ENCODE measurements at places on chromosomes 3 and 15.

DNA sequence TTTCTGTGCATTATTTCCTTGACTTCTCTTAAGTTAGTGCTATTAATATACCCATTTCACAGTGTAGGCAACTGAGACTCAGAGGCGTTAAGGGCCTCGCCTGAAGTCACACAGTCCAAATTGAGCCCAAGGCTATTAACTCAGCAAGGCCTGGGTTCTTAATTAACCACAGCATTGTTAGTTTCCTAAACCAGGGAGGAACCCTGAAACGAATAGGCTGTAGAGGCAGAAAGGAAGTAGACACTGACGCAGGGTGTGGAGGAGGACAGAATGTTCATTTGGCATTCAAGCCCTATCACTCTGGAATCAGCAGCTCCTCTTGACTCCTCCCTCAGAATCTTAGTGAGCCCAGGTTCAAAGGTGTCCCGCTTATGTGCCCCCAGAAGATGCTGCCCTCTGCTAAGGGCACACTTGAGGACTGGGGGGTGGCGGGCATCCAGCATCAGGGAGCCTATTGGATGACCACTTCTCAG lies 13.9 kb downstream of the ARHGEF3 start:
- DNase-seq = no peak

- no peak for DNase-seq
Measured at GRCh38 chr3:102179326-102180177, 255.3 kb upstream of the ZPLD1 start.

GRCh38 chr3:108394563-108394962 lies 98.2 kb downstream of the HHLA2 start:
- DNase-seq = no peak

GRCh38 chr3:17035033-17035432 lies 150.3 kb downstream of the PLCL2 start:
- no peak for DNase-seq

DNA sequence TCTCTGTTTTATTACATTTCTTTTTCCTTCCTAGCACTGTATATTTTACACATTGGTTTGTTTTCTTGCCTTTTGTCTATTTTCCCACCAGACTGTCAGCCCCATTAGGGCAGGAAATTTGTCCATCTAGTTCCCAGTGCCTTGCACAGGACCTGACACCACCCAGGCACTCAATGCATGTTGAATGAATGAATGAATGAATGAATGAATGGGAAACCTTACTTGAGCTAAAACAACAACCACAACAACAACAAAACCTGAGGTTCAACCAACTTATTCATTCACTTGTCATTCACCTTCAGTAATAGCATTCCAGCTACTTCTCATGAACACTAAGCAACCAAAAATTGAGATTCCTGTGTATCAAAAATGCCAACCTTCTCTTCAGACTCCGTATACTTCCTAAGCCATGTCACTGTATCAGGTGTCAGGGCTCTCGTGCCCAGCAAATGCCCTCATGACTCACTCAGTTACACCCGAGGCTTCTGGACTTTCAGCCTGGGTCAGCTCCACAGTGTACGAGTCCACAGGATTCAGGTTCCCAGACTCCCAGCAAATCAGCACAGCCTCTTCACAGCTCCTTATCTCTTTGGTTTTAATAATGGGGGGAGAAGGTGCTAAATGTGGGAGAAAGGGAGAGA lies 37.3 kb downstream of the FSD2 start:
- DNase-seq = no peak

- DNase-seq = no peak
Measured at GRCh38 chr3:190809351-190809750, 53.1 kb downstream of the GMNC start.

DNA sequence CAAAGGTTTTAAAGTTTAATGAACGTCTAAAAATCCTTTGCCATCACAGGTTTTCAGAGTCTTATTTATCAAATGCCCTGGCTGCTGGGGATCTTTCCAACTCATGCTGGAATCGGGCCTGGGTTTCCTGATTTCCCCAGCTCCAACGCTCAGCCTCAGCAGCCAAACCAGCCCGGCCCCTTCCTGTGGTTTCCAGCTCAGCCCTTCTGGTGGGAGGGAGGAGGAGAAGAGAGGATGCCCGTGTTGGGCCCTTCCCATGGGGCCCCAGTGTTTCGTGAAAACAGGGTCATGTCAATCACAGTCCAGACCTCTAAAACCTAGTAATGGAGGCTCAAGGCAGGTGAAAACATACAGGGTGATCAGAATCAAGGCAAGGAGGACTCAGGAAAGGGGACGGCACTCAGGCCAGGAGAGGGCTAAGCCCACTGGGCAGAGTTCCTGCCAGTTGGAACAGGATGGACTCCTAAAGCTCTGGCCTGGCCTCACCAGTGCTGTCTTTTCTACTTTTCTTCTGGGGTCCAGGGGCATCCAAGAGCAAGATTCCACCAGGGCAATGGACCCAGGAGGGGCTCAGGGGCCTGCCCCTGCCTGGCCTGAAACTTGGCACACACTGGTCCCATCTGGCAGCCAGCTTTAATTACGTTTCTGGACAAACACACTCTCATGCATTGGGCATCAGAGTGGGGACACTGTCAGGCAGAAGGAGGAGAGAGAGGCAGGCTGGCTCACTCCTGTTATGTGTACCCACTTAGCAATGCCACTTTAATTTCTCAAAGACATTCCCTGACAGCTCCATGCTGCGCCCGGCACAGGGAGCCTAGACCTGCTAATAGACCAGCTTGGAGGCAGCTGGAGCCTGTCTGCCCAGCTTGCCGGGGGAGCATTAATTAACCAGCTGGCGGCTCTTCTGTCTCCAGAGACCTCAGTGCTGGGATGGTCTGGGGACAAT lies 194.6 kb downstream of the FAM43A start:
- DNase-seq = peak; percentile 14

- no peak for DNase-seq
Measured at GRCh38 chr3:21331321-21331720, 419.7 kb downstream of the ZNF385D start.

DNA sequence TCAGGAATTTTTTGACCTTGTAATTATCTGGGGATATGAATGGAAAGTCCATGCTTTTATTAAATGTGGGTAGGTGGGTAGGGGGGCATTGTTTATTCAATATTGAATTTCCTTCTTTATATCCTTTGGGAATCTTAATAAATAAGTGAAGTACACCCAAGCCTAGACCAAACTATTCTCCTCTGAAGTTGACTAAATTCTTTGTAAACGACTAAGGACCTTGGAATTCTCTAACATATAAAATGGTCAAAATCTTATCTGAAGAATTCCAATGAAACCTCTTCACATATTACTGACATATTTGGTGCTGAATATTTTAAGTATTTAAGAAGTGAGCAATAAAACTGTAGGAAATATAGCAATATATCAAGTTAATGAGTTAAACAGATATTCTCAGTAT lies 1432.1 kb upstream of the GBE1 start:
- no peak for DNase-seq

GRCh38 chr15:41511899-41512369 lies 1.7 kb downstream of the LTK start:
- DNase-seq = no peak

DNA sequence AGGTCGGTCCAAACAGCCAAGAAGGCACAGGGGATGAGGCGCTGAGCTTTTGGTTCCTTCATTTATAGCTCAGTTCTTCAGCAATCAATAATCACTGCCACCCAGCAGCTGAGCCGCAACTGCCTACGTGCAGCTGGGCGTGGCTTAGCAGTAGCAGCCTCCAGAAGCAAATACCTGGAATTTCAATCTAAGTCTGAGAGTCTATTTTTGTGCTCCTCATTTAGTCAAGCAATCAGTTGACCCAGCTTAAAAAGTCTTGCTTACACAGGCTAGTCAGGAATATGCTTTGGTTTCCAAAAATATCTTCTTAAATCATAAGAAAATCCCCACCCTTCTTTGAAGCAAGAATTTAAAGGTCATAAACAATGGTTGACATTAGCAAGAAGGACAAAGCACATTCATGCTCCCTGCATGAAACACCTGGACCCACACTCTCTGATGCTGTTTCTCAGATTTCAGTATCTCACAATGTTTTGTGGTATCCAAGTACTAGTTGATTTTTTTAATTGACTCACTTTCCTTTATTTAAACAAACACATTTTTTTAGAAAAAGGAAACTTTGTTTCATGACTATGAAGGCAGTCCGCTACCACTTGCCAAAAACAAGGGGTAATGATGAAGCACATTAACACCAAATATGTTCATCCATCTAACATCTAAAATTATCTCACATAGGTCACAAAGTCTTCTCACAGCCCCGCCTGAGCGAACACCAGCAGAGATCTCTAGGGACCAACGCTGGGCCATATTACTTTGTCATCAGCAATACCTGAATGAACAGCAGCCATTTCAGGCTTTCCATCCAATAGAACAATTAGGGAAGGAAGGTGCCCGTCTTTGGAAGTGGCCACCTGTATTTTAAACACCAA lies 106.1 kb downstream of the OXNAD1 start:
- no peak for DNase-seq

DNA sequence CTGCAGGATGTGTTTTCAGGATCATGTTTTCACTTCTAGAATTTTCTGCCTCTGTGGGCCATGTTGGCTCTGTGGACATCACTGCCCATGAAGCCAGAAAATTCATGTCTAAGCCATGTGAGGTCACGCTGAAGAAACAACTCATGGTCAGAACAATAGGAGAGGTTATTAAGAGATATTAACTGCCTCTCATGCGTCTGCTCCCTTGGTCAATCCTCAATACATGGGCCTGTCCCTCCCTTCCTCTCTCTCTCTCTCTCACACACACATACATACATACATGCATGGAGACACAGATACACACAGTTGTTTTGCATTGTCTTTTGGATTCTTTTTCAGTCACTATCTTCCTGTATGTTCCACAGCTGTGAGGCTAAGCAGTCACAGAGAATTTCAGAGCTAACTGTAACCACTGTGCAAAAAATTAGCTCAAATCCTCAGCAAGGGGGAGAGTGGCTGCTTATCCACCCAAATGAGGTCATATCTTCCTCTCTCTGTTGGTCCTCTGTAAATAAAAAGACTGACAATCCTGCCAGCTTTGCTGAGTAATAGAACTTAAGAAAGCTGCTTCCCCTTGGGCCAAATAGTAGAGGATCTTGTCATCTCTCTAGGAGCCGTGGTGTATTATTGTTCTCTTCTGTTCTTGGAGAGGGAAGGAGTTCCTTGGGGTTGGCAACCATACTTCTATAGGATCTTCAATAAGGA lies 45.6 kb downstream of the LRTM1 start:
- peak; percentile 94 for DNase-seq

GRCh38 chr15:82093774-82094211 lies 48.0 kb upstream of the MEX3B start:
- DNase-seq = peak; percentile 85

- DNase-seq = no peak
Measured at GRCh38 chr3:193910886-193911738, 224.8 kb upstream of the HES1 start.

DNA sequence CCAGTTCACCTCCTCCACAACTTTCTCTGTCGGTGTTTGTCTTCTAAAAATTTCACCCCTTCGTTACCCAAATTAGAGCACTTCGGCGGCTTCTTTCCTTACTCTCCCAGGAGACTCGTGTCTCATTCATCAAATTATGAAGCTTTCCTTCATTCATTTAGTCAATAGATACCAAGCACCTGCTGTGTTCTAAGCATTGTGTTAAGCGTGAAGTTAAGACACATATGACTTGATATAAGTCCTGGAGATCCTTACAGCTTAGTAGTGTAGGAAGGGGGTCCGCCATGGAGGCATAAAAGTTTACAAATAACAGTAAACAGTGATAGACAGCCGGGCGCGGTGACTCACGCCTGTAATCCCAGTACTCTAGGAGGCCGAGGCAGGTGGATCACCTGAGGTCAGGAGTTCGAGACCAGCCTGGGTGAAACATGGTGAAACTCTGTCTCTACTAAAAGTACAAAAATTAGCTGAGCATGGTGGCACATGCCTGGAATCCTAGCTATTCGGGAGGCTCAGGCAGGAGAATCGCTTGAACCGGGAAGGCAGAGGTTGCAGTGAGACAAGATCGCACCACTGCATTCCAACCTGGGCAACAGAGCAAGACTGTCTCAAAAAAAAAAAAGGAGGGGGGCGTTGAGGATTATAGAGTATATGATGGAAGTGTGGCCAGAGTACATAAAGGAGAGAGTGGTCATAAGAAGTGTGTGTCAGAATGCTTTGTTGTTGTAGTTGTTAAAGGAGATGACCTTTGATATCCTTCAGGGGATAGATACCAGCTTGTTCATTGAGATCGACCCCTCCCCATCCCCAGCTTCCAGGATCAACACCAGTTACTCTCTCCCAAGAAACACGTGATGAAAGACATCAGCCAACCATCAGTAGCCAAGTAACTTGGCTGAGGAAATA lies 744 bp upstream of the CCDC32 start:
- DNase-seq = no peak

DNA sequence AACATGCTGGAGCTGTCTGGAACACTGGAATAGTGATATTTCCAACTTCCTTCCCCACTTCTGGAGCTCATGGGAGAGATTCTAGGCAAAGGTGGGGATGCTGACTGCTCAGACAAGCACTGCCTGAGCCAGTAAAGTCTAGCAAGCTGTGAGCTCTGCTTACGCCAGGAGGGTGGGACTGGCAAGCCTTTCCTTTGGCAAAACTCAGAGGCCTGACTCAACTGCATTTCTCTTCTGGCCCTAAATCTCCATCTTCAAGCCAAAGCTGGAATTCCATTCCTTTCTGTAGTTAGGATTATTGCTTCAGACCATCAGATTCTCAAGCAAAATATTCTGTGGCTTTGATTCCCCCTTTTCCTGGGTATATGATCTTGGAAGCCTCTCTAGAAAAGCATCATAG lies 20.3 kb upstream of the EPB42 start:
- DNase-seq = no peak

GRCh38 chr3:6862880-6863195 lies 1.9 kb downstream of the GRM7 start:
- DNase-seq = no peak

GRCh38 chr3:101081446-101081845 lies 88.2 kb upstream of the ABI3BP start:
- DNase-seq = no peak

- peak; percentile 80 for DNase-seq
Measured at GRCh38 chr15:48645558-48646330, at the start of gene FBN1. TSS of gene FBN1 (minus strand) at chr15:48645709. CDS start at chr15:48644769, 940 bp downstream.

GRCh38 chr3:114506591-114507300 lies 212.9 kb downstream of the TIGIT start:
- no peak for DNase-seq

DNA sequence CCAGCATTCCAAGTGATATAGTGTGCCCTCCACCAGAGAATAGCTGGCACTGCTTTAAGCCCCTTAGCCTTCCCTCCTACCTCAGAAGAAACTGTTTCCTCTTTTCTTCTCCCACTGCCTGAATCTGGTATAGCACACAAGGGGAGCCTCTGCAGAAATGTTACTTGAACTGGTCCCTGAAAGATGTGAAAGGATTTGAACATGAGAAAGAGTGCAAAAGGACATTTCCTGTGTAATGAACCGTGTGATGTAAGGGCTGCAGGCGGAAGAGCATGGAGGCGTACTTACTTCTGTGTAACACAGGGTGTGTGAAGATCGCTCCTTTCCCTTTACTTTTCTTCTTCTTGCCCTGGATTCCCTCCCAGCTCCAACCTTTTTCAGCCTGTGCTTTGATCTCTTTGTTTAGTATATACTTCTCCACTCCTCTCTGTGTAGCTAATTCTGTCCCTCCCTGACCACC lies 8.4 kb downstream of the TMOD3 start:
- DNase-seq = no peak

- DNase-seq = no peak
Measured at GRCh38 chr3:5579946-5580345, 392.4 kb downstream of the EDEM1 start.
